ENCODE measurements at places on chromosomes 2 and 18.

- DNase-seq: no peak
Measured at GRCh38 chr2:233119806-233120205, 59.7 kb downstream of the INPP5D start.

GRCh38 chr2:76946631-76947145, 575.5 kb downstream of the LRRTM4 start:
- DNase-seq: no peak

DNA sequence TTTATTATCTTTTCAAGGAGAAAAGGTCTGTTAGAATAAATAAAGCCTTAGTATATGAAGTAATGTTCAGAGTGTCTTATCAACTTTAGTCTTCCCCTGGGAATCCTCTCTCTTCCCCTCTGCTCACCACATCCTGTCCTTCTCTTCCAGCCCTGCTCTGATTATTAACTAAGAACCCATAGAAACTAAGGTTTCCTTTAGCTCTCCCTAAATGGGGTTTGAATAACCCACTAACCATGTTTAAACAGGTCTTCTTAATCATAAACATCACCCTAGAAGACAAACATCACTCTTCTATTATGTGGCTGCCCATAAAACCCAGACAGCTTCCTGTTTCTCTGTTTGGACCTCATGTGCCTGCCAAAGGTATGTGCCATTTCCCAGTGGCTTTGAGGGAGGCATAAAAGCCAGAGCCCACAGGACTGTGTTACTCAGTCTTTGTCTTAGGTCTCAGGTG, 50.1 kb downstream of the SLC14A1 start:
- DNase-seq: no peak

DNA sequence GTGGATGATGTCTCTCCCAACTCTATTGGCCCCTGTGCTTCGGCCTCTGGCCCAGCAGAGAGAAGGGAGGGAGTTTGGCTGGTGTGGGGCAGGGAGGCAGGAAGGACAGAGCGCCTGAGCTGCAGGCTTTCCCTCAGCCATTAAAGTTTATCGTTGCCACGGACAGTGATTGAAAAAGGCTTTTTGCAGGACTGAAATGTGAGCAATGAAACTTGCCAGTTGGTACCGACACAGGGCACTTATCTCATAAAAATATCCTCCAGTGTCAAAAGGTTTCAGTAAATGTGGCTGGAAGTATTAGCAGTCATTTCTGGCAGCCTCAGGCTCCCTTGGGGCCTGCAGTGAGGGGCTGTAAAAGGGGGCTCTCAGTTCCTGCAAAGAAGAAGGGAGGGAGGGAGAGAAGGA, 169.2 kb downstream of the GLI2 start:
- DNase-seq: no peak

GRCh38 chr2:184192649-184193048, 405.7 kb upstream of the ZNF804A start:
- no peak for DNase-seq

DNA sequence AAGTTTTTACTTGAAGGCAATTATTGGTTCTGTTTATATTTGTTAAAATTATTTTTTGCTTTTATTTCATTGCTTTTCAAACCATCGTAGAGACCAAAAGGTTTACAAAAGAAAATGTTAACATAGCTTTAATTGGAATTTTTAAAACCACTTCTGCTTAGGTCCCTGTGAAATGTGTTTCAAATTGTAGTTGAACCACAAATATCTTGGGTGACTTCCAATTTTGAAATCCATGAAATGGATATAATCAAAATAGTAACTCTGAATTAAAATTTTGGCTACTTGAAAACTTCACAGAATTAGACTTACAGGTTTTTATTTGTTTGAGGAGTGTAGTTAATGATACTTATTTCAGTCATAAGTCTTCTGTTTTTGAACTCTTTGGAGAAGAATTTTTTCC, 3.1 kb upstream of the SPAG16 start:
- no peak for DNase-seq

GRCh38 chr2:98137196-98137595, 50.2 kb downstream of the VWA3B start:
- no peak for DNase-seq

- DNase-seq: no peak
Measured at GRCh38 chr2:156540706-156541105, 104.5 kb downstream of the GPD2 start.

DNA sequence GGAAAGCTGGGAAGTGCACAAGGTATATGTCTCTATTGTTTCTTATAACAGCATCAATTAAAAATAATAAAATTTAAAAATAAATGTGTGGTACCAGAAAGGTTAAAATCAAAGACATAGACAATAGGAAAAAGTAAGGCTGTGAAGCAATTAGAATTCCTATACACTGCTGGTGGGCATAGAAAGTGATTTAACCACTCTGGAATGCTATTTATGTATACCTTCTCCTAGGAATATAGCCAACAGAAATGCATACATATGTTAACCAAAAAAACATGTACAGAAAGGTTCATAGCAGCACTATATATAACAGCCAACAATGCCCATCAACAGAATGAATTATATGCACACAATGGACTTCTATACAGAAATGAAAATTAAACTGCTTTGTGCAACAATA, 43.0 kb downstream of the WDSUB1 start:
- no peak for DNase-seq

DNA sequence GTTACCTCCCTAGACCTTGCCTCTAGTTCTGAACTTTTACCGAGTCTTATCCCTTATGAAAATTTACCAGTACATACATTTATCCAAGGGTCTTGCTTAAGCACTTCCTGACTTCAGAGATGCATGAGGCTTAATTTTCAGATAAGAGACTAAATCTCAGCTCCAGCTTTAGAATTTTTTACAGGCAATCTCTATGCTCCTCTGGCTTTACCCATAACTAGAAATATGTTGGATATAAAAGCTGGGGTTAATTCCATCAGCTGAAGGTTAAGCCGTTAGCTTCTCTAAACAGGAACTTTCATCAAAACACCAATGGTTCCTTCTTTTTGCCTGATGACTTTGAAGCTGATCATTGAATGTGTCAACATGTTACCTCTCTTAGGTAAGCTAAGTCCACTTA, 205.1 kb downstream of the GCA start:
- DNase-seq: no peak

DNA sequence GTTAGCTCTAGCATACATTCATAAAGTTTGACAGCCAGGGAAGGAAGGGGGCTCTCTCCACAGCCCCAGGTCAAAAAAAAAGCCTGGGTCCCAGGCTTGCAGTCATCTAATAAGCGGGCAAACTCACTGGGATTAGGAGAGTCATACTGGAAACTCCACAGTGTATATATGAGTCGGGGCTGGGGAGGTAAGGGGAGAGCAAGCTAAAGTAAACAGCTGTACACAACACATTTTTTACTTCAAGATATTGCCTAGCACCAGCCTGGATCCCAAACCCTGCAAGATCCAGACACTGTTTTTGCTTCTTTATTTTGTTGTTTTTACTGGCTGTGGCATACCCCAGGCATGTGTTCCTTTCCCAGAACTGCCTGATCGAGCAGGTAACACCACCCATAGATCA, 291.3 kb upstream of the TANK start:
- DNase-seq: no peak

GRCh38 chr2:60676706-60677330, 79.2 kb upstream of the PAPOLG start:
- DNase-seq: no peak

DNA sequence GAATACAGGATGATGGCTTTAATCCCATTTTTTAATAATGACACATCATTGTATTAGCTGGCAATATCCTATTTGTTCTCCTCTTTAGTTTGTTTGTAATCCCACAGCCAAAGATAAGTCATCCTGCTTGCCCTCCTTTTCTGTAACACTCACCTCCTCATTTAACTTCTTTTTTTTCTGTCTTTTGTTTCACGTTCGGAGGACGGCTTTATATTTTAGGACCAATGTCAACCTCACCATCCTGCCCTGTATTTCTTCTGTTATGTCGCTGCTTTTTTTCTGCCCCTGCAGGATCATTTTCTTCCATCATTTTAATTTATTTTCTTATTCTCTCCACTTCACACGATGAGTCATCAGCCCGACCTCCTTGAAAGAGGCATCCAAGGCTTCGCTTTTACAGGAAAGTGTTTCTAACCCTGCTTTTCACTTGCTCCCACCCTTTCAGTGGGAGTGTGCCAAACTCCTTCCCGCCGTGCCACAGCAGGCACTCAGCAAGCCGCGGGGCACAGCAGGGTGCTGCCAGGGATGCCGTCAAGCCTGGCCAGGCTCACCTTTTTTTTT, 11.4 kb downstream of the RAB31 start:
- DNase-seq: no peak

DNA sequence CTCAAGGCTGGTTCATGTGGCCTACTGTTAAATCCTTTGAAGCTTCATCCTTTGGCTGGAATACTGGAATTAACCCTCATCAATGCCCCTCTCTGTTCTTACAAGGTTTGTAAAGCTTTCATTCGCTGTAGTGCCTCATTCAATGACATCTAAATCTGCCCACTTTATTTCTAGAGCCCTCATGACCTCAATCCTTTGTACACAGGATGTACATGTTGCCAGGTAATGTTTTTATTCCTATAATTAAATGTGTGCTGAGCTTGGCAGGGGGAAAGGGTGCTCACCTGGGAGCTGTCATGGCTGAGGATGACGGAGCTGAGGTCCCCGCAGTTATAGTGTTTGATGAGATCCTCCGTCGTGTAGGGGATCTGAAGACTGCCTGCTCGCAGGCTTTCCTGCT, 39.3 kb downstream of the TRABD2A start:
- no peak for DNase-seq
